Fibroblast of the conjunctiva (primary cell): ENCODE measurements at places on chromosomes 3 and 15.

GRCh38 chr3:134445636-134446035, 40.1 kb downstream of the ANAPC13 start:
- DNase-seq = peak; percentile 40

- no peak for DNase-seq
These were observed 51.2 kb downstream of the GRK7 start for GRCh38 chr3:141814375-141814774.

- DNase-seq = peak; percentile 40
These were observed 47.0 kb downstream of the ZBTB20 start for GRCh38 chr3:115099986-115100571.

DNA sequence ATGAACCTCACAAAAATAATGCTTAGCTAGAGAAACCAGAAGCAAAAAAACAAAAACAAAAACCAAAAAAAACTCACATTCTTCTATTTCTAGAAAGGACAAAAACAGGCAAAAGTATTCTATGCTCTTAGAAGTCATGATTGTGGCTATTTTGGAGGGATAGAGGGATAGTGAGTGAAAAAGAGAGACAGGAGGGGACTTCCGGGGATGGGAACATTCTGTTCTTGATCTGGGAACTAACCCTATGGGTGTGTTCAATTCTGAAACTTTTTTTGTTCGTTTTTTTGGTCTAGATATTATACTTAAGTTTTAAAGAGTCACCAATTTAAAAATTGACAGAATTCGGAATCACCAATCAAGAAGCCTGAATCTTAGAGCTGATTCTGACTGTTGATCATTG, 120.0 kb upstream of the TPM1 start:
- no peak for DNase-seq

DNA sequence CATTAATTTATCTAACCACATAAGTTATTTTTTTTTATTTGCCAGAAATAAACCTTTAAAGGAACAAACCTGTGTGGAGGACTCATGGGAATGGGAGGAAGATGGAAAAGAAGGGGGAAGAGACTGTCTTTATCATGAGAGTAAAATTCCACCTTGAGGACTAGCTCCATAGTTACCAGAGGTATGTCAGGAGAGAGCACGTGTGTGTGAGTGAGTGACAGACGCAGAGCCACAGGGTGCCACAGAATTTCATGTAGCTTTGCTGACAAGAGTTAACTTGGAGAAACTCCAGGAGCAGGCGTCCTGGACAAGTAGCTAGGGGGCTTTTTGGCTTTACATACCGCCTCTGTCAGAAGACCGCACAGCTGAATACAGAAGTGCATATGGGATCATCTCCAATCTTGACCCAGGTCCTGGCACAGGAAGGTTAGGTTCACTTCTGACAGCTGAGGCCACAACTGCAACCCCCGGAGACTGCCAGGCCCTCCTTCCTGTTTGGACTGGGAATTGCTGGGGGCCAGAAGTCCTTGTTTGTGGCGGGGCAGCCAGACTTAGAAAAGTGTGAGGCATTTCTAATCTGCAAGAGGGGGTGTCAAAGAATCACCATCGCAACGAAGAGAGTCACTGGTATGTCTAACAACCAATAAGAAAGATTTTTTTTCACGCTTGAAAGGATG, 197.8 kb upstream of the TPM1 start:
- no peak for DNase-seq

GRCh38 chr3:18679238-18679637, 254.1 kb upstream of the SATB1 start:
- no peak for DNase-seq

GRCh38 chr3:90253131-90253530, 1145.7 kb downstream of the EPHA3 start:
- DNase-seq = no peak

DNA sequence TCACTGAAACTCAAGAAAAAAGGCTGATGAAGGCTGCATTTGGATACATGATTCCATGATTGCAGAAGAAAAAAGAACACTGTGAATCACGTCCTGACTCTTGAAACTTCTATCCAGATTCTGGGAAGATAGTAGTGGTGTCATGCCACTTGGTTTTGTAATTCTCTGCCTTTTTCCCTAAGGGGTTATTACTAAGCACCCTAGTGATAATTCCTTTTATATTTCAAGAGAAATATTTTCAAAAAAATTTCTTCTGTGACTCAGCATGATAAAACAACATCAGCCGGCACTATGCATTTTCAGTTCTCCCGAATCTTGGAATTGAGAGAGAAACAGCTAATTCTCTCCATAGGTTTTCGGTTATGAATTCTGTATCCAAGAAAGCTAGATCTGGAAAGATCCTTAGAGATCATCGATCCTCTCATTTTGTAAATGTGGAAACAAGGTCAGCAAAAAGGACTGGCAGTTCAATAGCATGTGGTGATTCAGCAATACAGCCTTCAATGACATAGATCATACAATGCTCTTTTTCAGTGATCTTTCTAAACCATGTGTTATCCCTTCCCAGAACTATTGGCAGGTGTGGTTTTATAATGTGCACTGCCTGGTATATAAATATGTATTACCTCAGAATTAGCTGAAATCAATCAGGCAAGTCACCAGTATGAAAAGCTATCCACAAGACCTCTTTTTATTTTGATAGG, 42.6 kb upstream of the TP63 start:
- peak; percentile 29 for DNase-seq

- DNase-seq = no peak
These were observed 24.1 kb downstream of the POMGNT2 start for GRCh38 chr3:43081796-43082195.

- no peak for DNase-seq
These were observed 64.0 kb downstream of the KAT2B start for GRCh38 chr3:20104167-20104661.

DNA sequence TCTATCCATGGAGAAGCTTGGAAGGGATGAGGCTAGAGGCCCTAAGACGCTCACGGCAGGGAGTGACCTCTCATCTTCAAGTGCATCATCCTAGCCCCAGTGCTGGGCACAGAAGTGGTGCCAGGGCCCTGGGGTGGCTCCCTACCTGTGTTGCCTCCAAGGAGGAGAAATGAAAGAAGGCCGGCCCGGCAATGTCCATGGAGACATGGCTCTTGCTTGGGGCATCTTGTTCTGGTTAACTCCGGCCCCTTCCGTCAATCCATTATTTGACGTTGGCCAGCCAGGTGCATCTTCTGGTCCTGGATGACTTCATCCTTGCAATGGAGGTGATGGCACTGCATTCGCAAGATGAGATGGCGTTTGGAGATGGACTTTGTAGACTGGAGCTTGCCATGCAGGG, 83.2 kb upstream of the ALDH1L1 start:
- no peak for DNase-seq

- no peak for DNase-seq
These were observed 14.2 kb upstream of the U2SURP start for GRCh38 chr3:142987080-142987700.

DNA sequence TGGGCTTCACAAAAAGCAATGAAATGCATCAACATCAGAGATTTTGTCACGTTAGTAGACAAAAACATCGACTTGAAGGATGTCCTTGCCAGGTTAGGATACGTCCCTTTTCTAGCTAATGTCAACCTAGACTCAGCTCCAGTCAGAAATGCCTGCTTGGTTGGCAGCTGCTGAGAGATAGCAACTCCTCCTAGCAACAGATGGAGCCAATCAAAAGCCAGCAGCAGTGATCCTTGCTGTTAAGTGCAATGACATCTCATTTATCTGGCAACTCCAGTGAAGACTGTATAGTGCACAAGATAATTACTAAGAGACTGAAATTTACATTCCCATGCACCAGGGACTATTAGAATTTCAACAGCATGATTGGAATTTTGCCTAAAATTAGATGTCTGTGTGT, 424.1 kb downstream of the FGF12 start:
- DNase-seq = no peak

DNA sequence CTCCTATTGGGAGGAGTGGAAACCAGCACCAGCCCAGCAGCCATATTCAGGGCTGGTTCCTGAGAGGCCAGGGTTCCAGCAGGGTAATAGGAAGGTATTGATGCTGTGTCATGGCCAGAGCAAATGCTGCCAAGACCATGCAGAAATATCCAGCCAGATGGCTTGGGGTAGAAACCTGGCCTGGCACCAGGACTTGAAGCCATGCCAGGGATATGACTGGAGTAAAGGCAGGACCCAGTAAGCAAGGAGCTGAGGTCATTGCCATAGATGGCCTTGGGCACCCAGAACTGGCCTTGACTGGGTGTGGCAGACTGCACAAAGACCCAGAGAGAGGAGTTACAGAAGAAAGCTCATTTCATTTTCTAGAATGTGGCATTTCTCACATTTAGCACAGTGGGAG, 257.6 kb upstream of the GOLGA6L4 start:
- no peak for DNase-seq

DNA sequence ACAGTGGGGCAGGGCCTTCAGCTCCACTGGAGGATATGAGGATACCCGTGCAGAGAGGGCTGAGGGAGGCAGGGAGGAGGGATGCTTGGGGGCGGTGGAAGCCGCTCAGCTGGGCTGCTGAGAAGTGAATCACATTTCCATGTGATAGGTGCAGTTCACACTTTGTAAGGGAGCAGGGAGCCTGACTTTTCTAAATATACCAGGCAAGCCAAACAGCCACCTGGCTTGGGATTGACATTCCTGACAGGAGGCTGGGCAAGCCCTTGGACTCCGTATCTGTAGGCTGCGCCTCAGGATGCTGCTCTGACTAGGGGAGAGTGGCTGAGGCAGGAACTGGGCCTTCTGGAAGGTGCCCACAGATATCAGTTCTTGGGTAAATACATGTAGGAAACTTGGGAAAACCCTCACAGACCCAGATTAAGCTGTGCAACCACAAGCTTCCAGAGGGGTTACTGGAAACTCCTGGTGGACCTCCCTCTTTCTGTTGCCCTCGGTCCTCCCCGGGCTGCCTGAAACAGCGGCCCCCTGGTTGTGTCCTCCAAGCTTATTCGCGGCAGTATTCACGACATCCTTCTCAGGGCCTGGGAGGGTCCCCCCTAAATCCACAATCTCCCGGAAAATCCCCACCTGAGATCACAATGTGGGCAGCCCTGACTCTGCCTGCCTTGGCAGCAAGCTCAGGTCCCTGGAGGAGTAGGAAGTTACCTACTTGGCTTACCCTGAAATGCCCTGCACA, 33.0 kb upstream of the ADCY5 start:
- no peak for DNase-seq

DNA sequence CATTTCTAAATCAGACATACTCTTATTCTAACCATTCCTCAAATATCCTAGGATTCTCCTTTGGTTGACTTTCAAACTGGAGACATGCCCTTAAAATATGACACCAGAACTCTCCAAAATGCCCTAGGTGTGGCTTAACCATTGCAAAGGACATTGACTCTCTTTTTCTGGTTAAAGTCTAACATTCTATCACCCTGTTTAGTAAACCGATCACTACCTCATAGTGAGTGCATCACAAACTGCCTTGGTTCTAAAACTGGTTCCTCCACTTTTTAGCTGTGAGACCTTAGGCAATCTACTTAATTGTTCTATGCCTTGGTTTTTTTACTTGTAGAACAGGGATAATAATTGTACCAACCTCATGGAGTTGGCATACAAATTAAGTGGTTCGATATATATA, 224.3 kb downstream of the CDIN1 start:
- no peak for DNase-seq

- no peak for DNase-seq
These were observed 44.2 kb upstream of the PLXNA1 start for GRCh38 chr3:126938520-126939337.
